Activated CD4-positive, alpha-beta T cell treated with anti-CD3 and anti-CD28 coated beads, Interleukin-2, amount 50 U/mL, for 1 hour (primary cell): ENCODE measurements at places on chromosomes 3 and 15.

DNA sequence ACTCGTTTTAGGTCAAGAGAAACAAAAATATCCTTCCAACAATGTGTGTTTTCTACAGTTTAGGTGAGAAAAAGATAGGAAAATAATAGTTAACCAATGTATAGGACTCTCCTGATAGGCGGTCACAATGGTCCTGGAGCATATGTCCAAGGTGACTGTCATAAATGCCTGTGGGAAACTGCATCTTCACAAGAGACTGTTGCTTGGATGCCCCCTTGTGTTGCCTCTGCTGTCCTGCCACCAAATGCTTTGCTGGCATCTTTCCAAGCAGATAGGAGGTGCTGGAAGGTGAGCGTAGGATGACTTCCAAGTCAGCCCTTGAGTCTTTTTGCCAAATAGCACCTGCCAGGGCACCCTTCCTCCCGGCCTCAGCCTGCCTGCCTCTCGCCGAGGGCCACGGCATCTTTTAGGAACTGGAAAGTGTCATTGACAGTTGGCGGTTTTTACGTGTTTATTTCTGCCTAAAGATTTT lies 24.1 kb upstream of the SACM1L start:
- peak; percentile 55 for DNase-seq

GRCh38 chr3:112894258-112894657 lies 47.6 kb upstream of the CD200R1L start:
- no peak for DNase-seq

- no peak for DNase-seq
Observed at GRCh38 chr3:42906848-42907183, 874 bp downstream of the ZNF662 start.

- DNase-seq: no peak
Observed at GRCh38 chr15:41917767-41918430, 24.0 kb upstream of the SPTBN5 start.

- no peak for DNase-seq
Observed at GRCh38 chr3:95088464-95088863, 1025.6 kb downstream of the NSUN3 start.

DNA sequence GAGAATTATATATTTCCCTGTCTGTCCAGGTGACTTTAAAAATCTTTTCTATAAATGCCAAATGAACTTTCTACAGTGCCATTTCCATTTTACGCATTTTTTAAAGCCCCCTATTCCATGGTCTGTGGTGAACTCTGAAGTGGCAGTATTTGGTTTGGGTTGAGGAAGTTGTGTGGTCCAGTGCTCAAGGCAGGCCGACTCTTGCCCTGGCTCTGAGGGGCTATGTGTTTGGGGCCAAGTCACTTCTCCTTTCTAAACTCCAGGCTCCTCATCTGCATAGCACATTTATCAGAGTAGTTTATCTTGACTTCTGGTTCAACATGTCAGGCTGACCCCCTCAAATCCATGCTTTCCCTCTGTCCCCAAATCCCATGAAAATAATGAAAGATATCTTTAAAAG lies 14.1 kb downstream of the TTC21A start:
- no peak for DNase-seq

DNA sequence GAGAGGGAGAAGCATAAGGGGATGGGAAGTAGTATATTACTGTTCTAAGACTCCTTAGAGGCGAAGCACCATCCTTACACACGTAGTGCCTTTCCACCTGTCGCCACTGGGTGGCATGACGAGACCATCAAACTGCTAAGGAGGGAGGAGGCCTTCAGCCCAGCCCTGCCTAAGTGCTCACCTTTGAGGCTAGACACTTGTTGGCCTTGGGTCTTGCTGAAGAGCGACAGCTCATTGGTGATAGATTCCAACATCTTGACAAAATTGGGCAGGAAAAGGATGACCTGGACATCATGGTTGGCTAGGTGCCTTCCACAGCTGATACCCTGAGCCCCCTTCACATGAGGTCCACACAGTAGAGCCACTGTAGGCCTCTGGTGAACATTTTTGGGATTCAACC lies 19.6 kb downstream of the CLK3 start:
- peak; percentile 74 for DNase-seq

- no peak for DNase-seq
Observed at GRCh38 chr3:67334588-67334987, 319.8 kb downstream of the SUCLG2 start.

DNA sequence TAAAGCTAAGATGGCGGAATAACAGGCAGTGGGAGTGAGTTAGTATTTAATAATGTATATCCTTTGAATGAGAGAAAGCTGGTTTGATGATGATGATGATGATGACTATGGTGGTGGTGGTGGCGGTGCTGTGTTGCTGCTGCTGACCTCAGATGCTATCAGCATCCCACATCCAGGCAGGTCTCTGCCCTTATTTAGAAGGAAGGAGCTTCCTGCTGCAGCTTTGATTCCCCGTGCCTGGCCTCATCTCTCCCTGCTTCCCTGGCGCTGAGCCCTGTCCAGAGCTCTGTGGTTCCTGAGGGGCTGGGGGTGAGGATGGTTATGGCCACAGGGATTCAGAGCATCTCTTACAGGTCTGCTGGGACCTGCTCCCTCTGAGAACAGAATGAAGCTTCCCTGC lies 73.1 kb downstream of the RAB11A start:
- no peak for DNase-seq

- no peak for DNase-seq
Observed at GRCh38 chr3:149342413-149343380, 9.3 kb upstream of the TM4SF18 start.

DNA sequence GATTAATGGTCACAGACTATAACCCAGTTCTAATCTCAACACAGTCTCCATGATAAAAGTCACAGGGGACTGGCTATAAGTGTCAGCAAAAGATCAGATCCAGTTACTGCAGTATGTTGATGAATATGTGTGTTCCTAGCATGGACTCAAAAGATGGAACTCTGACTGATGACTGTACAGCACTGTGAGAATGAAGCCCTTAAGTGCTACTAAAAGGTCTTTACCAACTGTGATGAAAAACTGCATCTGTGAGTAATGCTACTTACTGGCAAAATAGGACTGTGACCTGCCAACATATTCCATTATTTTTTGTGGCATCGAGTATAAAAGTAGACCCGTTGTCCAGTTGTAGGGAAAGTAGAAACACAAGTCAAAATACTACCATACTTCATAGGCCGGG lies 284.2 kb downstream of the ROBO2 start:
- no peak for DNase-seq
